ENCODE measurements at places on chromosomes 2 and 18.

DNA sequence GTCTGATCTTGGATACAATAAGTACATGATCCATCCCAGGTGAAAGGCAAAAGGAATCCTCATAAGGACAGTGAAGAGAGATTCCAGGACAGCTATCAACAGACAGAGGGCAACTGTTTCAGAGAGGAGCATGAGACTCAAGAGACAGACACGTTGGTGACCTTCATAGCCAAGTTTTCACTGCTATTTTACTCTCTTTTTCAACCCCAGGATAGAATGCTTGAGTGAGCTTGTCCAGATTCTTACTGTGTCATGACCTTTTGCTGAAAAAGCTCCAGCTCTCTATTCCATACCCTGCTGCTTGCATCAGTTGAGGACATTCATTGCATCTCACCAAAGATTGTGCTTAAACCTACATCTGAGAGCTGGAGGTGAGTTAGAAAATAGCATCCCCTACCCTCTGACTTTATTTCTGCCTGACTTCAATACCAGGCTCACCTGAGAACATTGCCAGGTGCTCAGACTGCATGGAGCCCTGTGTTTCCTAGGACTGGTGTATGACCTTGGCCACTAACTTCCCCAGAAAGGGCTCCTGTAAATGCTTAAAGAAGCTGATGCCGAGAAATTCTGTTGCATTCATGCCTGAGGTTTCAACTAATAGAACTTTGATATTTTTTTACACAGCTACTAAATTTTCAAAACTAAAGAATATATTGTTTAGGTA lies 70.4 kb upstream of the TMEM17 start:
- DNase-seq = peak; percentile 24

DNA sequence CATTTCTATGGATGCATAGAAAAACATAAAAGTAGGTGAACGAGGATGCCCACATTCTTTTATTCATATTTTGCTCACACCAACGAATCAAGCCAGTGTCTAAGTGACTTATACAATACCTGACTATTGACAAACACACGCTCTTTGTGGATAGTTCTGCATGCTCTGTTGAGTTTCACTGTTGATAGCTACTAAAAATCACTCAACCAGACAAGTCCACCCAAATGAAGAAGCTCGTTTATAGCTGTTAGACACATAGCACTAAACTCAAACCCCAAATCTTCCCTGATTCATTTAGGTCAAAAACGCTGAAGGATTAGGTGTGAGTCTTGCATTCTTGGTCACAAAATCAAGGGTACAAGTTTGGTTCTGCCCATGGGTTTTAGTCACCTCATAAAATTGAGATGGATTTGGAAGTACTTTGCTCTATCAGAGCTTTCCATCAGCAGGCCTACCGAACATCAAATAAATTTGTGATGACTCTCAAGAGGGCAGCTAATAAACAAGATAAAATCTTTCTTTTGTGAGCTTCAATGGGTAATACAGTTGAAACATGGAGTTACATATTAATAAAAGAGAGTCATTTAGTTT lies 92.7 kb upstream of the ETAA1 start:
- no peak for DNase-seq

DNA sequence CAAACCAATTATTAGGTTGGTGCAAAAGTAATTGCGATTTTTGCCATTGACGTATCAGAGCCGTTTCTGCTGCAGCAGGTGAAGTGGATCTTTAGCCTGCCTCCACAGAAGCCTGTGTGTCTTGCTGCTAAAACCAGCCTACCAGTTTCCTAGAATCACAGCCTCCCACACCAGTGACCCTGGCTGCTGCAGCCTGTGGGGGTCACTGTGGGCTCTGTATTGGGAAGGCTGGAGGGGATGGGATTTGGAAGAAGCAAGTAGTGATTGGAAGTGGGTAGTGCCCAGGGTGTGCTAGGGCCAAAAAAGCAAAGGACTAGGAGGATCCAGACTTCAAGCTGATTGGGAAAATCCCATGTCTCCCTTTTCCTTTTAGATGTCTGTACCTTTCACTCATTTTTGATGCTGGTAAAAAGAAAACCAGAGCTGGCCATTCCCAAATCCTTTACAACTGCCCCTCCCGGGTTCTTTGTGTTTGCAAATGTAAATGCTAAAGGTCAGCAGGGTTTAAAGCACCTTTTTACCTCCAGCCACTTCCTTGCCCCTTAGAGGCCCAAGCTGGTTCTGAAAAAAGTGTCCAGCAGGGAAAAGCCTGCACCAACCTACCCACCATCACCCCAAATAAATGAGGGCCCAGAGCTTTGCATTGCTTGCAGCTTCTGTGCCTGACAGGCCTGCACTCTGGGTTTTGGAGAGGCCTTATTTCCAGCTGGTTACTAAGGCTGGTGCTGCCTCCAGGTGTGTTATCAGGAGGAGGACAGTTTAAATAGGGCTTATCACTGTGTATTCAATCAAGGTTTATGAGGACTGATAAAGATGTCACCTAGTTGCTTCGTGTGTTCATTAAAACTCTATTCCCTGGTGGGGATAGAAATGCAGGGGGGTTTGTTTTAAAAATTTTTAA lies 172.0 kb downstream of the MIB1 start:
- no peak for DNase-seq

- DNase-seq = peak; percentile 21
Observed at GRCh38 chr2:53859206-53860181, at the start of gene GPR75. Gene GPR75 (minus strand): TSS chr2:53859967. CDS start chr2:53854756, 5,211 bp downstream.

GRCh38 chr2:234203135-234203984 lies 152.9 kb downstream of the SPP2 start:
- peak; percentile 96 for DNase-seq

- no peak for DNase-seq
Observed at GRCh38 chr18:24989760-24990593, 362.0 kb downstream of the ZNF521 start.

GRCh38 chr2:230666885-230667712 lies 45.5 kb upstream of the CAB39 start:
- DNase-seq = peak; percentile 35

DNA sequence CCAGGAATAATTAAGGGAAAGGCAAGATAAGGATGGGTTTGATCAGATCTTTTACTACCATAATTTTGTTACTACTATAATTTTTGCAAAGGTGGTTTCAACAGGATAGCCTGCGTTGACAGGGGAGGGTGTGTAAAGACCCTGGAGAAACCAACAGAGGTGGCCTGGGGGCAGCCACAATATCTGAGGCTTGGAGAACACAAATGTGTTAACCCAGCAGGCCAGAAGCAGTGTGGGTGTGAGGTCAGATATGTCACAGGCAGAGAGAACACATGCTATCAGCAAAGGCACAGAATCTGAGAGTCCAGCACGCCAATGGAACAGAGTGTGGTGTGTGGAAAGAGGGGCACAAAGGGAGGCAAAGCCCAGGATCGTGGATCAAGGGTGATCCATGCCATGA lies 399.4 kb upstream of the TRIB2 start:
- no peak for DNase-seq

GRCh38 chr2:159153063-159153462 lies 133.4 kb downstream of the WDSUB1 start:
- peak; percentile 21 for DNase-seq

GRCh38 chr2:215692387-215693079 lies 256.7 kb upstream of the FN1 start:
- peak; percentile 54 for DNase-seq

DNA sequence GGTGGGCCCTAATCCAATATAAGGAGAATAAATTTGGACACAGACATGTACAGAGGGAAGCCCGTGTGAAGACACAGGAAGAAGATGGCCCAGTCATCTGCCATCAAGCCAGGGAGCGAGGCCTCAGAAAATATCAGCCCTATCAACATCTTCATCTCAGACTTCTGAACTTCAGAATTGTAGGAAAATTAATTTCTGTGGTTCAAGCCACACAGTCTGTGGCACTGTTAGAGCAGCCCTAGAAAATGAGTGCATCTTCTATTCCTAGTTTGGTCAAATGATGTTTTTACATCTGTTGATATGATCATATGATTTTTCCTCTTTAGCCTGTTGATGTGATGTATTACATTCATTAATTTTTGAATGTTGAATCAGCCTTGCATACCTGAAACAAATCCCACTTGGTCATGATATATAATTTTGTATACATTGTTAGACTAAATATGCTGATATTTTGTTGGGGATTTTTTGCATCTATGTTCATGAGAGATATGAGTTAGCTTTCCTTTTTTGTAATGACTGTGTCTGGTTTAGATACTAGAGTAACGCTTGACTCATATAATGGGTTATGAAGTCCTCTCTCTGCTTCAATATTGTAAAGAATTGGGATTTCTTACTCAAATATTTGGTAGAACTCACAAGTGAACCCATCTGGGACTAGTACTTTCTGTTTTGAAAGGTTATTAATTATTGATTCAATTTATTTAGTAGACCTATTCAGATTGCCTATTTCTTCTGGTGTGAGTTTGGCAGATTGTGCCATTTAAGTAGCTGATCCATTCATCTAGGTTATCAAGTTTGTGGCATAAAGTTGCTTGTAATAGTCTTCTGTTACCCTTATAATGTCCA lies 451.4 kb downstream of the EIPR1 start:
- no peak for DNase-seq

DNA sequence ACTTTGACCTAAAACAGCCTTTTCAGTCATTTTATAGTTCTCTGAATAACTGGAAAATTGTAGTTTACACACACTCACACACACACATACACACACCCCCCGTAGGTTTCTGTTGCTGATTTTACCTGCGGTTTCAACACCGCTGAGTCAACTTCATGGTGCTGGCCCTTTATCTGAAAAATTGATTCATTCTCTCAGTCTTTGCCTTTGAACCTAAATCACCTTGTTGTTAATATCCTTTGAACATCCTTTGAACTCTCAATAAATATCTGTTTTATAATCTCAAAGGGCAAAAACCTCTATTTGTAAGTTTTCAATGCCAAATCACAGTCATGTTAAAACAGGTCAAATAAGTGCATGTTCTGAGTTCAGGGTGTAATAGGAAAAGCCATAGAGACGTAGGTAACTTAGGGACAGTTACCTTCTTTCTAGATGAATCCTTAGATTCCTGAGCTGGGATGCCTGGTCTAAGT lies 109.0 kb upstream of the BZW1 start:
- peak; percentile 25 for DNase-seq

DNA sequence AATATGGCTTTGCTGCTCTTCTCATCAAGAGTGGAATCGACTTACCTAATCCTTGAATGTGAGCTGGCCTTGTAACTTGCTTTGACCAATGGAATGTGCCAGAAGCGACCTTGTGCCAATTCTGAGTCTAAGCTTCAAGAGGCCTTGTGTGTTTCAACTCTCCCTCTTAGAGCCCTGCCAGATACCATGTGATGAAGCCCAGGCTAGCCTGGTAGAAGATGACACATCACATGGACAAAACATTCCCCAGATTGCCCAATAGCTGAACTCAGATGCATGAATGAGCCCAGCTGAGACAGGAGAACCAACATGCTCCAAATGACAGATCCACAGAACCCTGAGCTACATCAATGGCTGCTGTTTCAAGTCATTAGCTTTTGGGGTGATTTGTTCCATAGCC lies 4.2 kb upstream of the KLHL14 start:
- peak; percentile 7 for DNase-seq

- DNase-seq = no peak
Observed at GRCh38 chr2:132449868-132450267, 33.3 kb downstream of the GPR39 start.

DNA sequence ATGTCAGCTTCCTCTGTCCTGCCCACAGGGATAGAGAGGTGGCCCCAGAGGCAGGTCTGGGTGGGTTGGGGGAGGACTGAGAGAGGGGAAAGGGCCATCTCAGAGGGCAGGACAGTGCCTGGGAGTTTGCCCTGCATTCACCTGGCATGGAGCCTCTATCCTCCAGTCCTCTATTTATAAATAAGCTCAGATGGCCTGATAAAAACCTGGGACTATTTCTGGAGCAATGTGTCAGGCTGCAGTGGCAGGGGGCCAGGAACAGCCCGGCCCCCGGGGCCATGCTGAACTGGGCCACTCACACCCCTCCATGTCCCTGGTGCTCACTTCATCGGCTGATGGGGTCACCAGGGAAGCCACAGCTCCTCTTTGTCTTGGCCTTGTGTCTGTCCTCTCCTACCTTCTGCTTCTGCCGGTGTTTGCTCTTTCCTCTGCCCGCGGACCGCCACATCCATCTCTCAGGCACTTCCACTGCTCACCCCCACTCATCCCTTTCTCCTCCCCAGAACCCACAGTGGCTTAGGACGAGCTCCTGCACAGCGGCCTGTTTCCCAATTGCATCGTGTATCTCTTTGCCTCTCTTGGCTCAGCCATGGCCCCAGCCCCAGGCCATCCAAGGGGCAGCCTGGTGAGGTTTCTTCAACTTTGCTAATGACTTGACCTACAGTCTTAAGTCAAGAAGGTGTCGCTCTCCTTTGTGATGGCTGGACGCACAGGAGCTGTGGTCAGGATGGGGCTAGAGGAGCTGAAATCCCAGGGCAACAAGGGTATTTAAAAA lies 38.8 kb downstream of the SCTR start:
- DNase-seq = no peak

- peak; percentile 28 for DNase-seq
Observed at GRCh38 chr18:50190926-50191325, 4.0 kb downstream of the MYO5B start.

DNA sequence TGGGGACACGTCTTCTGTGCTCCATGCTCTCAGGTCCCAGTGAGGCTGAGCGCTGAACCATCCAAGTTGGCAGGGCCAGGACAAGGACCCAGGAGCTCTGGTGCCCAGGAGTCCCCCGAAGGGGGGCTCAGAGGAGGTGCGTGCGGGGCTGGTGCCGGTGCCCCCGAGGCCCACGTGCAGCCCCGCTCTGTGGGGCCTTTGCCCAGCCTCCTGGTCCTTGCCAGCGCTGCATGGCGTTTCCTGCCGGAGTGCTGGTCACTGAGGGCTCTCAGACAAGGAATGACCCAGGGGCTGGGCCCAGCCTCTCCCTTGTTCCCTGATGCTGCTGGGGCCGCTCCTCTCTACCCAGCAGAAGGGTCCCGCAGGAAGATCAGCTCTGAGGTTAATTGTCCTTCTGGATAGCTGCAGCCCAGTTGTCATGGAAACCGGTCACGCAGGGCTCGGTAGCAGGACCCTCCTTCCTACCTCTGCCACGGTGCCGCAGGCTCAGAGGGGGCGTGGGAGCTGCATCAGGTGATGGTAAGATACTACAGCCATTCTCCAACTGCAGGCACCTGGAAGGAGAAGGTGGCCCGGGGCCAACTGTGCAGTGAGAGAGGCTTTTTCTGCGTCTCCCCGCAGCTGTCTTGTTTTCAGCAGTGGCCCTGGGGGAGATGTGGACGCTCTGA lies 64.5 kb downstream of the RRM2 start:
- no peak for DNase-seq

DNA sequence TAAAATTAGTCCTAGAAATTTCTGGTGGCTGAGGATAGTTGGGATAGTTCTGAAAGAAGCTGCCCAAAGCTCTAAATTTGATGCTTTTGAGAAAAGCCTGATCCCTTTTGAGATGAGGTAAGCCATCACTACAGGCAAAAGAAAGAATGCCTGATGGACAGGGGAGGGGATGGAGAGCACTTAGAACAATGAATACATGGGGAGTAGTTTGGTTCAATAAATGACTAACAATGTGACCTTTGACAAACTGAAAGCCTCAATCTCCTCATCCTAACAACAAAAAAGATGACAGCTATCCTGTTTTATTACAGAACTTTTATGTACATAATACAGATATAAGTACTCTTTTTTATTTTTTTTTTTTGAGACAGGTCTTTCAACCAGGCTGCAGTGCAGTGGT lies 42.7 kb downstream of the GFPT1 start:
- no peak for DNase-seq

DNA sequence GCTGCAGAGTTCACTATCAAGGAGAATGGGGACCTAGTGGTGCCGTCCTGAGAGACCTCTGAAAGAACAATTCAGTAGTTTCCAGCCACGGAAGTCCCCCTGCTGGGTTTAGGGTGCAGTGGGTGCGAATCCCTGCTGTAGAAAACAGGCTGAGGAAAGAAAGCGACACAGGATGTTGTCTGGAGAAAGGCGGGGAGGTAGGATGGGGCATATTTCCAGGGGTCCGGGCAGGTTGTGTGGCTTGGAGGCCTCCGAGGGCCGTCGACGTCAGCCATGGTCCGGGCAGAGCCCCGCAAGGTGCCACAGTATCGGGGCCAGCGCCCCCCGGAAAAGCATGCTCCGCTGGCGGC lies 807 bp upstream of the CREB1 start:
- no peak for DNase-seq

Measured in amniotic epithelial cell (primary cell).